ENCODE measurements at places on chromosomes 1 and 21. TPM values are rescaled to one million over a fixed set of nuclear protein-coding genes. Genes with fewer than 3 reads are reported as not detected.

GRCh38 chr1:117284399-117285215, 73.9 kb upstream of the VTCN1 start:
- H3K36me3 ChIP-seq: no peaks in the 10 kb centered on the region
- no peak overlapping the region for H3K27ac ChIP-seq
- H3K27me3 ChIP-seq: peaks cover 8% of the 10 kb centered on the region
- H3K4me3 ChIP-seq: no peak overlapping the region

GRCh38 chr1:207981976-207982375, 71.1 kb upstream of the CD34 start:
- no peak for DNase-seq
- H3K27ac ChIP-seq: no peak overlapping the region
- H3K27me3 ChIP-seq: peaks cover 23% of the 10 kb centered on the region
- no peak overlapping the region for H3K4me3 ChIP-seq
- H3K36me3 ChIP-seq: no peaks in the 10 kb centered on the region

DNA sequence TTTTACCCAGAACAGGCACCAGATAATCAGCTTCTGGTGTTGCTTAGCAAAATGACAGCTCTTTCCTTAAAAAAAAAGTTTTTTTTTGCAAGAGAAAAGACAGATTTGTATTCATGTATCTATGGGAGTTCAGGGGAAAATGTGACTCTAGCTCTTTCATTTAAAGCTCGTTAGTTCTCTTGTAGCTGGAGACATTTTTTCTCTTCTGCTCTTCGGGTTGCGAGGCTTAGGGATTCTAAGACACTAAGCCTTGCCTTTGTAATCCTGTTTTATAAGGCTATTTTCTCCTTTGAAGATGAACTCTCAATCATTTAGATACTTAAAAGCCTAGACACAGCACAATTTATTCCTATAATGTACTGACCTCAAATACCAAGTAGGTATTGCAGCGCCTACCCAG, 40.3 kb upstream of the EDARADD start:
- no peak overlapping the region for H3K27ac ChIP-seq
- H3K4me1 ChIP-seq: peaks cover 2% of the 10 kb centered on the region
- peaks cover 11% of the 10 kb centered on the region for H3K27me3 ChIP-seq
- H3K4me3 ChIP-seq: no peak overlapping the region
- peaks cover 4% of the 10 kb centered on the region for H3K36me3 ChIP-seq
- no peak for DNase-seq

DNA sequence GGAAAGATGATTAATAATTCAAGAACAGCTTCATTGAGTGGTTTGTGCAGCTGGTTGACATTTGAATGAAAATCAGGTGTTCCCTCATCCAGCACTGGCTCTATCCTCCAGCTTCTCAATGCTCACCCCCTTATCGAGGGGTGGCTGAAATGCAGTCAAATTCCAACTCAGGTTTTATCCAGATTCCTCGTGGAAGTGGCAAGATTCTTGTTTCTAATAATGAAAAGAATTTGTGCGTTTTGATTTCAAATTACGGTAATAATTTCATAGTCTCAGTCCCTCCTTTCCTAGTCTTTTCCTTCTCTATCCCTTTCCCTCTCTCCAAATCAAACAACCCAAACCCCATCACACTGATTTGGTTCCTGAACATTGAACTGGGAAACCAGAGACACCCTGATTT, 3.1 kb downstream of the CNIH3 start:
- DNase-seq: no peak
- peaks cover 42% of the 10 kb centered on the region for H3K4me1 ChIP-seq
- no peak overlapping the region for H3K27ac ChIP-seq
- H3K36me3 ChIP-seq: peaks cover 13% of the 10 kb centered on the region
- peaks cover 58% of the 10 kb centered on the region for H3K27me3 ChIP-seq

GRCh38 chr1:162372159-162373071, 4.2 kb downstream of the SPATA46 start:
- DNase-seq: no peak
- H3K27me3 ChIP-seq: no peaks in the 10 kb centered on the region
- H3K4me3 ChIP-seq: no peak overlapping the region

GRCh38 chr1:151710187-151710840, 6.3 kb downstream of the CELF3 start:
- H3K4me3 ChIP-seq: no peak overlapping the region
- peak; percentile 71 for DNase-seq
- peaks cover 15% of the 10 kb centered on the region for H3K27me3 ChIP-seq
- peaks cover 4% of the 10 kb centered on the region for H3K4me1 ChIP-seq
- no peak overlapping the region for H3K27ac ChIP-seq

DNA sequence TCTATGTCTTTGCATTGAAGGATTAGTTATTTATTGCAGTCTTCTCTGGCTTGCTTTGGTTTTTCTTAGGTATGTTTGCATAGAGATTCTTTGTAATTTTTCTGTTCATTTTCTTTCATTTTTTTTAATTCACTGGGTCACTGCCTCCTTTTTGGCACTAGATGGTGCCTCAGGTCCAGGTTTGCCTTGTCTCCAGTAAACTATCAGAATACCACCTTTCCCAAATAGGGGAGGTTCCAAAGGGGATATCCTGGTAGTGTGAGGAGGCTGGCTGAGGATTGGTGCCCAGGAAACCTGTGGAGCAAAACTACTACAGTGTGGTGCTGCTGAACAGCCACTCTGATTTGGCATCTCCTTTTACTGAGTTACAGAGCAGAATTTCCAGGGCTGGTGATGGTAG, 257.1 kb downstream of the KCTD3 start:
- H3K36me3 ChIP-seq: no peaks in the 10 kb centered on the region
- no peak for DNase-seq
- H3K4me1 ChIP-seq: no peaks in the 10 kb centered on the region

DNA sequence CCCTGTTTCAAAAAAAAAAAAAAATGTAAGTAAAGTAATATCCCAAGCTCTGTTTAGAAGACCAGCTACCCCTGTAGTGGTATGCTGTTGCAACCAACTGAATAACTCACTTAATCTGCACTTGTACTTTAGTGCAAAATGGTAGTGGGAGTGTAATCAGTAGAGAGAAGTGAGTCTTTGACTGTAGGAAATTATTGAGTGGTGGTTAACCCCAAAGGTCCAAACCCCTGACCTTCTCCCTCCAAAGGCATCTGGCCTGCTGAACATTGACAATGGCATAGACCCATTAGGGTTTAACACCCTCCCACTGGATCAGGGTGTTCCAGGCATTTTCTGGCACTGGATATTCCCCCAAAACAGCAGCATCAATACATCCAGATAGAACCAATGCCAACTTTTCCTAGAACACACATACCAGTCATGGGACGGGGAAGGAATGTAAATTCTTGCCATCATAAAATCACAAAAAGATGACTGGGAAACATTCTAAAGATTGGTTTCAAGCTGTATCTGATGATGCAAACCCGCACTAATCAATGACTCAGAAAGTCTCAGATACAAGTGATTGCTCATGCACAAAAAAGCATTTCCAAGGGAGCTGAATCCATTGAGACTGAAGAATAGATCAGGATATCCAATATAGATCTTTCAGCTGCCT, 110.3 kb downstream of the MRPL39 start:
- no peak for DNase-seq
- no peak overlapping the region for H3K4me3 ChIP-seq
- H3K4me1 ChIP-seq: peaks cover 19% of the 10 kb centered on the region

DNA sequence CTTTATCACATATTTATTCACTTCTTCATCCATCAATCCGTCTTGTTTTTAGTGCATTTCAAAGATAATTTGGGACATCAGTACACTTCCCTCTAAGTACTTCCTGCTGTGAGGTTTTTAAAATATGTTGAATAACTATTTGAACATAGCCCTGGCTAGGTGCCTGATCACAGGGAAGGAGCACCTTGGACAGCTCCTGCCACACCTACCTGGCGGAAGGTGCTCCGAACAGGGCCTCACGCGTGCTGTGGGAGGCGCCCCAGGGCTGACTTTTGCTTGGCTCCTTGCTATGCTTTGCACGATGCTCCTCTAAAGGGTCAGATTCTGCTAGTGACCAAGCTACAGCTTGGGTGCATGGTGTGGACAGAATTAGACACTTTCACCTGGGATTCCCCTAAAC, 4.9 kb upstream of the ATXN7L2 start:
- peaks cover 22% of the 10 kb centered on the region for H3K4me1 ChIP-seq
- H3K4me3 ChIP-seq: no peak overlapping the region
- H3K27me3 ChIP-seq: peaks cover 36% of the 10 kb centered on the region
- H3K27ac ChIP-seq: no peak overlapping the region
- peak; percentile 86 for DNase-seq

The CTSE gene
- total RNA-seq: not detected

The CATSPERE gene
- total RNA-seq: 0.14 TPM
